ENCODE measurements at places on chromosomes 6 and 20.

DNA sequence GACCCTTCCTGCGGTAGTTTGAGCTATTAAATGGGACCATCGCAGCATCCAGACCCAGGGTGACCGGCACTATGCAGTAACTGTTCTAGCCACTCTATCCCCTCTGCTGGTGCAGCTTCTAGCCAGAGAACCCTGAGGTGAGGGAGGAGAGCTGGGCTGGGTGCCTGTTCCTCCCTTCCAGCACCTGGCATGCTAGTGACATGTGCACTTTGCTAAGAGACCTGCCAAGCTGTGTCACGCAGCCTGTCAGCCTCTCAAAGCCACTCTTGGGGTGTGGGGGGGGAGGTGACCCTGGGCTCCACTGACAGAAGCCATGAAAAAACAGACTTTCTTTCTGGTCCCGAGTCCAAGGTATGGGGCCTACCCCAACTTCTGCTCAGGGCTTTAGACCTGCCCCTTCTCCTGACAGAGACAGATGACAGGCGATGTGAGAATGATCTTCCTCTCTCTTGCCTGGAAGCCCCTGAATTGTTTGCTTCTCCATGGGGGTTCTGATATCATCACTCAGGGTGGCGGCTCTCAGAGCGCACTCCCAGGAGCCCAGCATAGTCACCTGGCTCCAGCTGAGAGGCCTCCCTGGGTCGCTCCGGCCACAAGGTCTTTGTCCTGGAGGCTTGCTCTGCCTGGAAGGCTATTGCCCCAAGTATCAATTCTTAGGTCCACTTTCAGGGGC lies 47.2 kb upstream of the MLN start:
- DNase-seq, result no peak

DNA sequence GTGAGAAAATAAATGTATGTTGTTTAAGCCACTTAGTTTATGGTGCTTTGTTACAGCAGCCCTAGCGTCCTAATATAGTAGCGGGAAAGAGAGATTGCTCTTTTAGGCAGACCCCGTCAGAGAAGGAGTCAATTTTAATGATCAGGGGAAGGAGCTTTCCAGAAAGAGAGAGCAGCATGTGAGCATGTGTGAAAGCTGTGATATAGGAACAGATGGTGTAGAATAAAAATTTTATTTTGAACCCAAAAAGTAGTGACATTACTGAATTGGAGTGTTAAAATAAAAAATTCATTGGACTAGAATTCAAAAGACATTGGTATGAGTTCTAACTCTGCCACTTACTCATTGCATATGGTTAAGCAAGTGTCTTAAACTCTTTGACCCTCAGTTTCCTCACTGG lies 119.8 kb downstream of the PDE7B start:
- DNase-seq, result no peak

DNA sequence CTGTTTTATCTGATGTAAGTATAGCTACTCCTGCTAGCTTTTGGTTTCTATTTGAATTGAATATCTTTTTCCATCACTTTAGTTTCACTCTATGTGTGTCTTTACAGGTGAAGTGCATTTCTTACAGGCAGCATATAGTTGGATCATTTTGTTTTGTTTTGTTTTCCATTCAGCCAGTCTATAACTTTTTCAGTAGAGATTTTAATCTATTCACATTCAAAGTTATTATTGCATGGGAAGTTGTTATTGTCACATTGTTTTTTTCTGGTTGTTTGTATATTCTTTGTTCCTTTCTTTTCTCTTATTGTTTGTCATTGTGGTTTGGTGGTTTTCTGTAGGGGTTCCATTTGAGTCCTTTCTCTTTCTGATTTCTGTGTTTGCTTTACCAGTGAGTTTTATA lies 151.2 kb downstream of the PDE10A start:
- no peak for DNase-seq

DNA sequence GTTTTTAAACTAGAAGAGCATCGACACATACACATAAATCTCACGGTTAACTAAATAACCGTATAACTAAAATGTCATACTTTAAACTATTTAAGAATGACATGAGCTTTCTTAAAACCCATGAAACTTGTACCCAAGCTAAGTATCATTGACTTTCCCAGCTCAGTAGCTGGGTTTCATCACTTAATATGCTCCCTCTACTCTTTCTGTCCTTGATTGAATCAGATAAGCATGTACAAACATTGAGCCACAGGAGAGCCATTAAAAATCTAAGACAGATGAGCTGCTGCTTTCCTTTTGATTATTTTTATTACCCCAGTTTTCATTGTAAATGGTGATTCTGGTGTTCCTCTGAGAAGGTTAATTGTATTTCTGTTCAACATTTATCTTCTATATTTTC lies 115.8 kb downstream of the FOXO3 start:
- peak; percentile 62 for DNase-seq

DNA sequence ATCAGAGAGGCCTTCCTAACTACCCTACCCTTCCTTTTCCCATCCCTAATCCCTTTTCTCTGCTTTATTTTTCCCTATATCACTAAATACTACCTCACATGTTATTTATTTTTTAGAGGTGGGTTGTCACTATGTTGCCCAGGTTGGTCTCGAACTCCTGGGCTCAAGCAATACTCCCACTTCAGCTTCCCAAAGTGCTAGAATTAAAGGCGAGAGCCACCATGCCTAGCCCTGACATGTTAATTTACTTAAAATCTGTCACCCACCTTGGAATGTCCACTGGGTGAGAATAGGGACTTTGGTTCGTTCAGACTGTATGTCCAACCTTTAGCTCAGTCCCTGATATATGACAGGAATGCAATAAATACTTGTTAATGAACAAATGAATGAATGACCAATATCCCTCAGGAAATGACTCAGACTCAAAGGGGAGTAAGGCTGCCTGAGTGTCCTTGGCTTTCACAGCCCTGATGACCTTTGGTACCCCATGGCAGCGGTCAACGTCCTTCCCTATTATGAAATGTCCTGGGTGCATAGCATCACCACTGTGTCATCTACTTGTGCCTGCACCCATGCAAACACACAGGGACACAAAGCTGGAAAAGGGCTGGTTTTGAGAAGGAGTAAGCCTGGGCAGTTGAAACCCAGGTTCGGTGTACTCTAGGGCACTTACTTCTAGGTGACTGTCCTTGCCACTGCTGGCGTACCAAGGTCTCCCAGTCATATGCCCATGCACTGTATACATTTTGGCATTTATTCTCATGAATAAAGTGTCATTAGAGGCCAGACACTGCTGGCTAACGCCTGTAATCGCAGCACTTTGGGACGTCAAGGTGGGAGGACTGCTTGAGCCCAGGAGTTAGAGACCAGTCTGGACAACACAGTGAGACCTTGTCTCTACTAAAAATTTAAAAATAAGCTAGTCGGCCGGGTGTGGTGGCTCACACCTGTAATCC lies 26.5 kb downstream of the BCL2L1 start:
- DNase-seq, result no peak

GRCh38 chr20:50366270-50367103 lies 143.7 kb upstream of the PTPN1 start:
- peak; percentile 42 for DNase-seq

GRCh38 chr6:42533794-42534193 lies 30.0 kb upstream of the UBR2 start:
- DNase-seq, result no peak

GRCh38 chr6:56757588-56757984 lies 114.9 kb upstream of the DST start:
- peak; percentile 43 for DNase-seq

DNA sequence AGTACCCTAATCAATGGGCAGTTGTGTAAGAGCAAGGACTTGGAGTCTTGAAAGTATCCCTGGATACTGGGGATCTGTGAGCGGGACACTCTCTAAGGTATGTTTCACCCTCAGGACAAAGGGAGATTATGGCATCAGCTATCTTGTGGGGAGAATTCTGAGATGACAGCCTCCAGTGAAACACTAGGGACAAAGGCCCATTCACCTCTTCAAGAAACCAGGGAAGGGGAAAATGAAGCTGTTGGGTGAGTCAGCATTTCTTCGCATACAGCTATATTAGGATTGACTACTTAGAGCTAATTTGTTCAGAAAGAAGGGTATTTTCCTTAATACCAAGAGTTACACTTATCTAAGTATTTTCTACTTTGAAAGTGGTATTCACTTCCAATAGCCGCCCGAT lies 35.9 kb downstream of the OPN5 start:
- DNase-seq, result no peak

DNA sequence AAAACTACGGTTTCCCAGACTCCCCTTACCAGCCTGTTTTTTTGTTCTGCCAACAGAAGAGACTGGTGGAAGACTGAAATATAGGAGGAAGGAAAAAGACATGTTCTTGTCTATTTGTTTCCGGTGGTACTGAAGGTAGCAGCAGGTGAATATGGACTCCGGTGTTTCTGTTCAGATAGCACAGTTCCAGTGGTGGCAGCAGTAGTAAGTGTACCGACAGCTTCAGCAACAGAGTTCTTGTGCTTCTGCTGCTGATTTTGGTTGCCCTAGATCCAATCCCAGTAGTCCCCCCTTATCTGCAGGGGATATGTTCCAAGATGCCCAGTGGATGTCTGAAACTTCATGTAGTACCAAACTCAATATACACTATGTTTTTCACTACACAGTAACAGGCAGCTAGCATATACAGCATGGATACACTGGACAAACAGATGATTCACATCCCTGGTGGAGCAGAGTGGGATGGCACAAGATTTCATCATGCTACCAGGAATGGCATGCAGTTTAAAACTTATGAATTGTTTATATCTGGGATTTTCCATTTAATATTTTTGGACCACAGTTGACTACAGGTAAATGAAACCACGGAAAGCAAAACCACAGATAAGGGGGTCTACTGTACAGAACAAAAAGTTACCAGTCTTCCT lies 301.8 kb downstream of the BTBD9 start:
- DNase-seq, result no peak

DNA sequence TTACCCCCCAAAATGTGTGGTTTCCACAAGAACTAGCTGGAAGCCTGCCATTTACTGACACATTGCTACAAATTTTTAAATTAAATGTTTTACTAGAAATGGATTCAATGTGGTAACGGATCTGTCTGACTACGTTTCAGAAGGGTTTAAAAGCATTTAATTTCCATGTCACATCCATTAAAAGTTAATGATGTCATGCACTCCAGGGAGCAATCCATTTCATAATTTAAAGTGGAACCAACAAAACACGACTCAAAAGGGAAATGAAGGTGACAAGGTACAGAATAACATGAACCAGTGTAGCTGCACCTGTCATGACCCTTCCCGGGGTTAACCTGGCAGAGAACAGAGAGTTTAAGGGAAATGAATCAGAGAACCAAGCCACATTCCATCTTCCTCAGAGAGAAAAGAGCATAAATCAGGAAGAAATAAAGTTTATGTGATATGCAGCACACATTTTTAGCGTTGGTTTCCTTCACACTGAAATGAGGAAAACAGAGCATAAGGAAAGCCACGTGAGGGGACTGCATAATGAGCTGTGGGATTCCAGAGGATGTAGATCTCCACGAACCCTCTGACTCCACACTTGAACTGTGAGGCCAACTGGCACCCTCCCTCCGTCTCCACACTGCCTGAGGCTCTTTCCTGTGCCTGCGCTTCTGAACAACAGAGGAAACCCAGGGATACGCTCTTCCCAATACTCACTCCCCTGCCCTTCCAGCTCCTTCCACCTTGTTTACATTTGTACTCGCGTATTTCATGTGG lies 170.3 kb upstream of the AHI1 start:
- no peak for DNase-seq

GRCh38 chr20:59804871-59805665 lies 128.4 kb downstream of the SYCP2 start:
- DNase-seq, result no peak

GRCh38 chr6:137903933-137904821 lies 37.1 kb downstream of the TNFAIP3 start:
- no peak for DNase-seq

- DNase-seq, result no peak
Measured at GRCh38 chr6:165732696-165733488, 69.9 kb upstream of the PDE10A start.

DNA sequence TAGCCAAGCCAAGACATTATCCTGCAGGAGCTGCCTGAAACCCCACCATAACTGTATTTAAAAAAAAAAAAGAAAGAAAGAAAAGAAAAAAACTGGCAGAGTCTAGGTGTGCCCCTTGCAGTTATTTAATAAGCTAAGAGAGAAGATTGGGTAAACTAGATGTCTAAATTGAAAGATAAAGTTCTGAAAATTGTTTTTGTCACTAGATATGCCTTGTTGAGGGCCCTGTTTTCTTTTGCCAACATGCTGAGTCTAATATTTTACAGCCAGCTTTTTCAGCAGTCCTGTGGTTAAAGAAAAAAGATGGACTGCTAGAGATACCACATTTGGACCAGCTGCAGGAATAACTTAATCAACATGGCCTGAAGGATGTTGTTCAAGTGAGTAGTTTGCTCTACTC lies 116.3 kb upstream of the TCF21 start:
- DNase-seq, result no peak

DNA sequence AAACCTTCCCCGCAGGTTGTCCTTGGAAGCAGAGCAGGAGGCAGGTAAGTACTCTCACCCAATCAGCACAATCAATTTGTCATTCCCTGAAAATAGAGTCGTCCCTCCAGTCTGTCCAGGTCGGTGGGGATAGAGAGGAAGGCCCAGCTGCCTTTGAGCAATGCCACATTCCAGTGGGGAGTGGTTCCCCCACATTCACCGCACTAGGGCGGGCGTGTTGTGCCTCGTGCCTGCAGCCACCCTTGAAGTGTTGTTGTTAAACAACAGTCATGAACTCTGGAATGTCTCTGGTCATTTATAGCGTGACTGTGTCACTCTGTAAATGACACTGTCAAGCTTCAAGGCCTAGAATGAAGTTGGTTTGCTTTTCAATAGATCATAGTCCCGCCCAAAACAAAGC lies 33.4 kb downstream of the PRDM1 start:
- no peak for DNase-seq

- DNase-seq, result no peak
Measured at GRCh38 chr20:43804781-43805180, 78.0 kb upstream of the GTSF1L start.

- DNase-seq, result no peak
Measured at GRCh38 chr20:18737140-18737539, 76.4 kb upstream of the SCP2D1 start.

- DNase-seq, result no peak
Measured at GRCh38 chr6:53168516-53169267, 20.1 kb upstream of the GCM1 start.

DNA sequence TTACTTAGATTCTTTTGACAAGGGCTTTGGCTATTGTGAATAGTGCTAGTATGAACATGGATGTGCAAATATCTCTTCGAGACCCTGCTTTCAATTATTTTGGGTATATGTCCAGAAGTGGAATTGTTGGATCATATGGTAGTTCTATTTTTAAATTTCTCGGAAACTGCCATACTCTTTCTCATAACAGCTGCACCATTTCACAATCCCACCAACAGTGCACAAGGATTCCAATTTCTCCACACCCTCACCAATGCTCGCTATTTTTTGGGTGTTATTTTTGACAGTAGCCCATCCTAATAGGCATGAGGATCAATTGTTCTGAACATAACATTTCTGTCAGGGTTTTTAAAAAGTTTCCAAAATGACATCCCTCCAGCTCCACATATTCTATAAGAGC lies 69.2 kb upstream of the ESR1 start:
- DNase-seq, result no peak

GRCh38 chr6:136189104-136189503 lies 61.0 kb downstream of the MTFR2 start:
- DNase-seq, result no peak

Data from LNCaP clone FGC (cell line).